Activated naive CD4-positive, alpha-beta T cell treated with anti-CD3 and anti-CD28 coated beads for 36 hours (primary cell): ENCODE measurements at places on chromosomes 3 and 15. TPM values are rescaled to one million over a fixed set of nuclear protein-coding genes. Genes with fewer than 3 reads are reported as not detected.
A peak's percentile ranks its signal among the peaks of the same experiment; 100 is the strongest.

The RBM6 gene
- 89.1 TPM for total RNA-seq

The TM4SF1 gene
- total RNA-seq = not detected

The CHRD gene
- not detected for total RNA-seq

The UBAP1L gene
- 1.6 TPM for total RNA-seq

The SGO1 gene
- 36.2 TPM for total RNA-seq

GRCh38 chr3:63933459-63933858, 21.3 kb upstream of the SCAANT1 start:
- no peak for DNase-seq

DNA sequence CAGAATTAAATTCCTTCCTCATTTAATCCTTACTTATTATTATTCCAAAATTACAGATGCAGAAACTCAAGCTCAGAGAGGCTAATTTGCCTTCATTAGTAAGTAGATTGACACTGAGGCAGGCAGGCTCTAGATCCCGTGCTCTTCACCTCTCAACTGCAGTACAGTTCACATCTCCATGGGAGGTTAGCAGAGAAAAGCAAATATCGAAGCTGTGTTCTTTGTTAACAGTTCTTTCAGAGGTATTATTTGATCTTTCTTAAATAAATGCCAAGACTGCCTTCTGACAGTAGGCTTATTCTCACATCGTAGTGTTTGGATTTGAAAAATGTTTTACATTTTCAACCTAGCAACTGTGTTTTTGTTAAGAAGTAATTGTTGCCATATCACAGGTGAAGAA, 15.9 kb upstream of the FAH start:
- DNase-seq = no peak

- DNase-seq = no peak
Observed at GRCh38 chr3:165642761-165643420, 194.3 kb downstream of the BCHE start.

DNA sequence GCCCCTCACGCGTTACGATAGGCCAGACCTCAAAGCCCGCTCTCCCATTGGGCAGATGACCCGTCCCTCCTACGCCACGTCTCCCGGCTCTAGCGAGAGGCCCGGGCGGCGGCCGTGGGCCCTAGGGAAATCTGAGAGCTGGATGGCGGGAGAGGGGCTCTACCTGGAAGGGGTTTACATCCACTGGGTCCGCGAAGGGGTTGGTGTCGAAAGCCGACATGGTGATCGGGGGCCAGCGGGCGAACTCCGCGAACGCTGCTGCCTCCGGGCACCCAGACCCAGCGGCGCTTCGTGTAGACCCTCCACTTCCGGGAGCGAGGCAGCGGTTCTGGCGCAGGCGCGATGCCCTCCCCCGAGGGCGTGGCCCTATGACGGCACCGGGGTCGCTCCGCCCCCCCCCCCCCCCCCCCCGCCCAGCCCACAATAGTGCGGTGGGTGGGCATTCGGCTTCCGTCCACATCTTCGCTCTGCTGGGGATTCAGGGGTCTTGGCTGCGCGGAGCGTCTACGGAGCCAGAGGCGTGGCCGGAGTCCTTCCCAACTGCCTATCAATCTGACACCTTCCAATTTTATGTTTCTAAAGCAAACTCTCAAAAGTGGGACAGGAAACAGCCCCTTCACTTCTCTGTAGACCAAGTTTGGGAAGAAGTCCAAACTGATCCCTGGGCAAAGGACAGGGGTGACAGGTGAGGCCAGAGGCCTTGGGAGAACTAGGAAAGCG, at the start of gene SCAMP2:
Gene SCAMP2 (minus strand): TSS at position 330 of the 720 bp plus-strand sequence. CDS start 110 bp downstream, at position 220.
- peak; percentile 92 for DNase-seq

GRCh38 chr3:42519568-42519962, 17.1 kb downstream of the VIPR1 start:
- peak; percentile 45 for DNase-seq

DNA sequence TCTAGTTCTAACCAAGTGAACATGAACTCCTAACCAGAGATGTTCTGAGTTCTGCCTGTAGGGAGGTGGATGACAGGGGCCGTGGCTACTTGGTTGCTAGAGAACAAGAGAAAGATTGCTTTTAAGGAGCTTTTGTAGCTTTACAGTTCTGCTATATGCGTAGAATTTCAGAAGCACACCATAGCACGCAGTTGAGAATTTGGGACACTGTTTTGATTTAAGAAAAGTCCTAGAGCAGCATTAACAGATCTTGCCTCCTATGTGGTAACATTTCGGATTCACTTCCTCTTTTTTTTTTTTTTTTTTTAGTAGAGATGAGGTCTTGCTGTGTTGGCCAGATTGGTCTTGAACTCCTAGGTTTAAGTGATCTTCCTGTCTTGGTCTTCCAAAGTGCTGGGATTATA, 181.7 kb downstream of the TCF12 start:
- no peak for DNase-seq

DNA sequence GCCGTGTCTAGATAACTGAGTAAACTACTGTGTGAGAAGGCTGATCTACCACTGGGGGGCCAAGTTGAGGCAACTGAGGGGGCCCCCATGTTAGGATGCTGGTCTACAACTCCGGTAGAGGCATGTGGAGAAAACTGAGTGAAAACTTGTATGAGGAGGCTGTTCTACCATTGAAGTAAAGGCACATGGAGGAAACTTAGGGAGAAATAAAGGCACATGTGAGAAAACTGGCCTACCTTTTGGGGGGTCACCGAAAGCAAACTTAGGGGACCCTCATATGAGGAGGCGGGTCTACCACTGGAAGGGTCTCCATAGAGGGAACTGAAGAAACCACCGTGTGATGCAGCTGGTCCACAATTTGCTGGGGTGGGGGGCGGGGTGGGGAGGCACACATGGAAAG, 155.2 kb downstream of the FBLN2 start:
- no peak for DNase-seq

DNA sequence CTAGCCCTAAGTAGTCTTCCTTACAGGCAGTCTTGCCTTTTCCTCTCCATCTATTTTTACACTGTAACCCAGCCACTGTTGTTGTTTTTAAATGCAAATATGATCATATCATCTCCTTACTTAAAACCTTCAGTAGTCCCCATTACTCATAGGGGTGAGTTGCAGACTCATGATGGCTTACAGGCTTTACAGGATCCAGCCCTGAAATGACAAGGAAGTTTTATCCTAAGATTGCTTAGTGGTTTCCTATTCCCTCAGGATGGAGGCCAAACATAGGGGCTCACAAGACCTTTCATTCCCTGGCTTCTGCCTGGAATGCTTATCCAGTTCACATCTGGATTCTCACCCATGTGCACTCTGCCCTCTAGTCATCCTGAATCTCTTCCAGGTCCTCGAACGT, 27.7 kb upstream of the PCOLCE2 start:
- no peak for DNase-seq

DNA sequence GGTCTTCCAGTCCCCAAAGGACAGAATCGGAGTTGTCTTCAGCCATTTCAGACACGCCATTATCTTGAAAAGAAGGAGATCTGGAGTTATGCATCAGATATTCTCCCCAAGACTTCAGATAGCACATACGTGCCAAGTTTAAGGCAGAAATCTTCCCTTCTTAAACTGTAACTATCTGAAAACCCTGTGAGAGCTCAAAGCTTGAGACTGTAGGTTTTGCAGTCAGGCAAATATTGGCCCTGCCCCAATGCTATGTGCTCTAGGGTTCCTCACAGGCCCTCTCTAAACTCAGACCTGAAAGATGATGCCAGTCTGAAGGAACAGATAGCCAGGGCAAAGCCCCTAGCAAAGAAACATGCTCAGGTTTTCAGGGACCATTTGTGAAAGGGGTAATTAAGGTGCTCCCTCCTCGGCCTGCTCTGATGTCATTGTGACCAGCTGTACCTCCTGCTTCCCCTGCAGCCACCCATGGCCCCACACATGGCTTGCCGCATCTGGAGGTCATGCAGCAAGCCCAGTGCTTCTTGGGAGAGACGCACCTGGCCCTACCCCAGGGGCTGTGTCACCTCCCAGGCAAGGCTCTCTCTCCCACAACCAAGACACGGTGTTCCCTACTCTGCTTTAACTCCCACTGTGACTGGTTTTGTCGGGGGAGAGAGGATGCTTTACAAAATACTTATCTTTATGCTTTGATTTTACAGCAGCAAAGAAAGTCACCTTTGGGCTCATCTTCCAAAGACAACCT, 53.4 kb upstream of the POMGNT2 start:
- DNase-seq = no peak
